ENCODE measurements at places on chromosomes 6 and 20.
A peak's percentile ranks its signal among the peaks of the same experiment; 100 is the strongest.

- no peak for DNase-seq
Observed at GRCh38 chr6:134585517-134585873, 267.6 kb upstream of the SGK1 start.

GRCh38 chr6:106113256-106113959, 27.3 kb downstream of the PRDM1 start:
- no peak for DNase-seq

DNA sequence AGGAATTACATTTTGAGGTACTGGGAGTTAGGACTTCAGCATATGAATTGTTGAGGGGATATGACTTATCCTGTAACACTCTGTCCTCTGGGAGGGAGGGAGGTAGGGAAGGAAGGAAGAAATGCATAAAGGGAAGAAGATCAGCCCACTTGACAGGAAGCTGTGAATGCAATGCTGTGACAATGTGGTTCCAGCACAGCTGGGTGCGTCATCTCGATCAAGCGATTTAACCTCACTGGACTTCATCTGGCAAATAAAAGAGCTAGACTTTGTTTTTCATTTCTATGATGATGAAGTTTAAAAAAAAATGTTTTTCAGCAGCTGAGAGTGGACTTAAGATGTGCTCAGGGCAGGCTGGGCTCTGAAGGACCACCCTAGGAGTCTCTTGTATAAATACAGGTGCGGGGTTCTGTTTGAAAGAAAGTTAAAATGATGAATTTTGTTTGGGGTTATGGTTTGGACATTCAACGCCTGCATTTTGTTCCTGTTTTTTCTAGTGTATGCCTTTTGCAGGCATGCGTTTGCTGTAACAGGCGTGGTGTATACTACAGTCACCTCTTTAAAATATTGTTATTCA, 178.1 kb downstream of the RIMS1 start:
- no peak for DNase-seq

DNA sequence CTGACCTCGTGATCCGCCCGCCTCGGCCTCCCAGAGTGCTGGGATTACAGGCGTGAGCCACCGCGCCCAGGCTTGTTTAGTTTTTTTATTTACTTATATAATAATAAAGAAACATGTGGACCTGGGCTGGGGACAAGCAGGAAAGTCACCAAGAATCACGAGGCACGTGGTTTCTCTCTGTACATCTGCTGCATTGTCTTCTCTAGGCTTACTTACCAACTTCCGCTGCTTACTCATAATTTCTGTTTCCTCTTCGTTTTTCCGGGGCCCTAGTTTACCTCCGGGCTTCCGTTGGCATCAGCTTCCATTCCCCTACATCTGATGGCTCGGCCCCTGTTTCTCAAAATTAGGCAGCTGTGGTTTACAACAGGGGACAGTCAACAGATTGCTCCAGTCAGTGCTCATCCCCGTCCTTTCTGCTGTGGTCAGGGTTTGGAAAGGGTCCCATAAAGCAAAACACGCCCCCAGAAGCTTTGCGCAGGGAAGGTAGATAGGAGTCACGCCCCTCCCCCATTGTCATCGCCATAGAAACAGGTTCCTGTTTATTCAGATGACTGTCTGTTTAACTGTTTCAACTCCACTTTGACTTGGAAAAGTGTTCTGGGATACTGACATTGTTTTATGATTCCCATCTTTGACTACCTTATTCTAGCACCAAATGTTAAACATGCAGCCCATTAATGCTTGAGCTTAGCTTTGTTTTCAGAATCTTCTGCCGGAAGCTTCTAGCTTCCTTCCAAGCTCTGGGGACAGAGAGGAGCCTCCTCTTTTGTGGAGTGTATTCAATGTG, 31.9 kb upstream of the TXLNB start:
- DNase-seq: peak; percentile 61

DNA sequence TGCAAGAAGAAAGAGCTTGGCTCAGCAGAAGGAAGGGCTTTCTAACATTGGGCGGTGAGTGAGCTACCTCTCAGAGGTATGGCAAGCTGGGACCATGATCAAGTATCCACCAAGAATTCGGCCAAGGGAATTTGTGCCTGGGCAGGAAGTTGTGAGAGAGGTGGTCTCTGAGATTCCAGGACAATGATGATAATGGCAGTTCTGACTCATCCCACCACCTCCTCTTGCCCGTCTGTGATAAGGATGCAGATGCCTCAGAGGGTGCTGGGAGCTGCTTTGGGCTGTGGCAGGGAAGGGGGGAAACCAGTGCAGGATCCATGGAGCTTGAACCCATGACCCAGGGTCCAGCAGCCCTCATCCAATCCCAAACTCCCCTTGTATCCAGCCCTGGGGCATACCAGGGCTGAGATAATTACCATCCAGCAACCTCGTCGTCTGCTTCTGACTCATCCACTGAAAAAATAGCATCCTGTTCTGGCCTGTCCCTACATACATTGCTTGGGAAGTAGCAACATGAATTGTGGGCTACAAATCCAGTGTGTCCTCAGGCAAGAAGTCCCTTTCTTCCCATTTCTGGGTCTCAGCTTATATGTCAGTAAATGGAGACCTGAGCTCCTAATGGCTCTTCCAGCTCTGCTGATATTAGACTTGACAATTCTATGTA, 5.9 kb downstream of the TGM6 start:
- DNase-seq: no peak

DNA sequence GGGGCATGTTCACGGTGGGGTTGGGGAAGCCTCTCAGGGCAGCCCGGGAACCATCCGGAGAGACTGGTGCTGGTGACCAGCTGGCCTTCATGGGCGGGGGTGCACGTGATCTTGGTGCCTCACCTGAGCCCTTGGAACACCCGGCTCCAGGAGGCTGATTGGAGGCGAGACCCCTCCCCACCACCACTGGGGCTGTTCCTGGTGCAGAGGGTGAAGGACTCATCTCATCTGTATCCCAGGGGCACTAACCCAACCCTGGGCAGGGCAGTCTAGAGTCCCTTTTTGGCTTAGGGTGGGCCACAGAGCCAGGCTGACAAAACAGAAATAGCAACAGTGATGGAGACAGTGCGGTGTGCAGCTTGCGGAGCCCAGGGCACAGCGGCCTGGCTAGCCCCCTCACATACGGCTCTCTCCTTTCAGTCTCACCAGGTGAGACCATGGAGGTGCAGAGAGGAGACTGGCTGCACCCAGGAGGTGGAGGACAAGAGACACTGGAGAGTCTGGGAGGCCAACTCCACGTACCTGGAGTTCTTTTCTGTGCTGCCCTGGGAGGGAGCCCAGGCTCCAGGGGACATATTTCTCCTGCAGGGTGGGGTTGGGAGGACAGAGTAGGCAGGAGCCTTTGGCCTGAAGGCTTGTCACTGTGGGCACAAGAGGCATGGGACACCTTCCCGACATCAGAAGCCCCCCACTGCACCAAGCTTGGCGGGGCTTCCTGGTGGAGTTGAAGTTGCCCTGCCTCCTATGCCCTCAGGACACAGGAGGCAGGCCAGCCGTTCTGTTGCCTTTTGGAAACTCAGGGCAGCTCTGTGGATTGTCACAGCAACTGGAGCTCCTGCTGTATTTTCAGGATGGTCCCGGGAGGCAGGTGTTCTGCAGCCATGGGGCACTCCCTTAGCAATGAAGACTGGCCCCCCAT, 106.0 kb downstream of the SYCP2 start:
- no peak for DNase-seq

DNA sequence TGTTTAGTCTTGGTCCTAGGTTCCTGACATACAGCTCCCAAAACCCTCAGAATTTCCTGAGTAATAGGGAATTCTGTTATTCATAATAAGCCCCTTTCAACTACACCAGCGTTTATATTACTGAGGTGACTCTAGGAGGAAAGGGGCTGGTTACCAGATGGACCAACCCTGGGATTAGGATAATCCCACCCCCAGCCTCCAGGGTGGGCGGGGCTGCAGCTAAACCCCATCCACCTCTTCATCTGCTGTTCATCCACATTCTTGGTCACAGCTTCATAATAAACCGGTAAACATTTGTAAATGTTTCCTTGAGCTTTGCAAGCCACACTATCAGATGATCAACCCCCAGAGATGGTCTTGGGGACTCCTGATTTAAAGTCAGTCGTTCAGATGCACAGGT, 38.3 kb downstream of the NINL start:
- no peak for DNase-seq

DNA sequence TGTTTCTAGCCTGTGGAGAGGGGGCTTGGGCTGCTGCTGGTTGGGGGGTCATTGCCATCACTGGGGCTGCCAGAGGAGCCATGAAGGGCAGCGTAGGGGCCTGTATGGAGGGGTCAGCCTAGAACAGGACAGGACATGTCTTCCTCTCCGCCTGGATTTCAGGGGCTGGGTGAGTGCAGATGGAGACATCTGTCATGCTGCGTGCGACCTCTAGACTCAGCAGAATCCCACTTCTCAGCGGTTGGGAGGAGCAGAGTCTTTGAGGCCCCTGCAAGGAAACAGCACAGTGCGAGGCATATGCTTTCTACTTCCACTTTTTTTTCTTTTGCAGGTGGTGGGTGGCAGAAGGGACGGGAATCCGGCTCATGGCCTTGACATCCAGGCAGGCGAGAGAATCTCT, 67.9 kb downstream of the EZR start:
- DNase-seq: no peak

GRCh38 chr6:53107091-53107490, 41.5 kb downstream of the GCM1 start:
- DNase-seq: no peak

DNA sequence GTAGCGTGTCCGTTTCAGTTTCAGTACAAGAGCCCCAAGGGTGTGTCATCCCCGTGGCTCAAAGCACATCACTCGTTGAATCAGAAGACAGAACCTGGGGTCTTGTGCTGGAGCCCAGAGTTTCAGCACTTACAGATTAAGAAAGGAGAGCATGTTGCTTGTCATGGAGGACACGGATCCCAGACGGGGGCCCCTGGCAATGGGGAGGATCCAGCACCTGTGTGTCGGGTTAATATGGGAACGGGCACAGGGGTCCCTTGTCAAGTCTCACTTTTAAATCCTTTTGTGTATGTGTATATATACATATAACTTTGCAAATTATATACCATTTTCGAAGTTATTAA, 23.4 kb downstream of the THBS2 start:
- no peak for DNase-seq

GRCh38 chr6:27205375-27206278, 41.9 kb upstream of the PRSS16 start:
- DNase-seq: peak; percentile 28

DNA sequence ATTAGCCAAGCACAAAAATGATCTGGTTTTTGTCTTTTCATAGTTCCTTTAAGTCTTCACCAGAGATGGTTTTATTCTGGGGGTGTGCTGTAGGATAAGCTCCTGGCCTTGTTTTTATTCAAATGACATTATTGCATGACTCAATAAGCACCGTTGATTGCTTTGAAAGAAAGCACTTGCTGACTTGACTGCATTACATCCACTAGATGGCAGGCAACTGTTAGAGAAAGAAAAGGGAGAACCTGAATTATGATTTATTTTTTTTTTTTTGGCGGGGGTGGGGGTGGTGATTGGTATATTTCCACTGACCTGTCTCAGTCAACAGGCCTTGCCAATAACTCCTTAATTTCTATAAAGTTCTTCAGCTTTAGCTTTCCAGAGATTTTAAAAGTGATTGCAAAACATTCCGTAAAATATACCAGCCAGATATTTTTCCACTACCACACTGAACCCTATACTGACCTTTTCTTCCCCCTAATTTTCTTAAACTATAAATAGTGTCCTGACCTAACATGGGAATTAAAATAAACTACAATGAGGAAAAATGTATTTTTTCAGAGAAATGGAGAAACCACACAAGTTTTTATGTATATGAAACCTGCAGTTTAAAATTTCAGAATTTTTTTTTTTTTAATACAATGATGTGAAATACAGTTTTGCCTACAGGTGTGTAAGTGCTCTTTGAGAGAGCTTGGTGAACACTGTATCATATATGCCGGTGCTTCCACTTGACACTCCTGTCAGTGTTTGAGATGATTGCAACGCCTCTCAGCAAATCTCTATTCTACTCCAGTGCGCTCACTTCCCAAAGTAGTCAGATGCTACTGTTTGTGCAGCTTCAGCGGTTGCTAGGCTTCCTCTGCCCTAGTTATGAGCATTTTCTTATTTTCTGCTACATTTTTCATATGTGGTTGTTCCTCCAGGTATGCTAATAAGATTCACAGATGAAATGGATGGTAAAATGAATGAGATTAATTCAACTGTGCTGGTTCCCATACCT, 274.3 kb downstream of the CD109 start:
- DNase-seq: no peak

DNA sequence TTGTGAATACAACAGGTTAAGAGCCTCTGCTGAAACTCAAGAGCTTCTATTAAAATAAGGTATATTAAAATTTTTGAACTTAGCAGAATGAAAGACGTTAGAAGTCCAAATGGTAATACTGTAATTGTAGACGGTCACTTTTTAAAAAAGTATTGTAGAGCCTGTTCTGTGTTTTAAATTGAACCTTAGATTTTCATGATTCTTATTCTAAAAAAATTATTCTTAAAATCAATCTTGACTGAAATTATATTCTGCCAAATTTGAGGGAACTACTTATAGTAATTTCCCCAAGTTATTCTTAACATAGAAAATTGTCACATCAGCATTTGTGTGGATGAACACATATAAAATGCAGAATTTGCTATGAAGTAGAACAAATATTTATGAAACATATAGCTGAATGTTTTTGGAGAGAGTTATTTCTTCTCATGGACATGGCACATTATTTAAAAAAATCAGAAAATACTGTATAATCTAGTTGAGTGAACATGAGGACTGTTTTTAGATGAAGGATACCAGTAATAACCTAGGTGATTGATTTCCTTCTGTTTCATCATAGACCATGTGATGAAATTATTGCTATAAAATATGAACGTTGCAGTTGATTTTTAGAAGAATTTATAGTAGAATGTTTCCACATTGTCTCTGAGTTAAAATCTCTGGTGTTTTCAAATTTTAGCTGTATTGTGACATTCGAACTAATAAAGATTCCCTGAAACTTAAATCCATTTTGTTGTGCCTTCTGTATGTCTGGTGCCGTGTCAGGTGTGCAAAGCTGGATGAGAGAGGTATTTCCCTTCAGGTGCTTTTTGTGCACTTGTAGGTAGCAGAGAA, 2.8 kb downstream of the TBPL1 start:
- DNase-seq: no peak

GRCh38 chr6:20657274-20657800, 123.1 kb downstream of the CDKAL1 start:
- no peak for DNase-seq

DNA sequence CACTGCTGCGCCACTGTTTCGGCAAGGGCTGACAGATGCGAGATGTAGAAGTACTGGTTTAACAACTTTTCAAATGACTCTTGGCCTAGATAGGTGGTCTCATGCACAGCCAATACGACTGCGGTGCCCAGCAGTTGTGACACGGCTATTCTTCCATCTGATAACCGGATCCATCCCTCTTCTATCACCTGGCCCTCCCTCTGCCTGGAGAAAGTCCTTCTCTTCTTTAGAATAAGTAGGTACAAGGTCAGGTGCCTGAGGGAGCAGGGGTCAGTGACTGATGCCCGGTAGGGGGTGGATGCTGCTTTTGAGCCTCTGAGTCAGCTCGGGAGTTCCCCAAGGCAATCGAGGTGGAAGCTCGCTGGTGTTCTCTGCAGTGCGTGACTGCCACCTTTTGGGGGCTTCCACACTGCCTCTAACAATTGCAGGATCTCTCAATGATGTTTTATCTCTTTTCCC, 166.8 kb upstream of the GRIK2 start:
- DNase-seq: no peak

GRCh38 chr6:138004430-138005287, 102.6 kb downstream of the PERP start:
- DNase-seq: no peak

All from activated CD8-positive, alpha-beta memory T cell treated with anti-CD3 and anti-CD28 coated beads for 4 hours (primary cell).